ENCODE measurements at places on chromosomes 7 and 10.

DNA sequence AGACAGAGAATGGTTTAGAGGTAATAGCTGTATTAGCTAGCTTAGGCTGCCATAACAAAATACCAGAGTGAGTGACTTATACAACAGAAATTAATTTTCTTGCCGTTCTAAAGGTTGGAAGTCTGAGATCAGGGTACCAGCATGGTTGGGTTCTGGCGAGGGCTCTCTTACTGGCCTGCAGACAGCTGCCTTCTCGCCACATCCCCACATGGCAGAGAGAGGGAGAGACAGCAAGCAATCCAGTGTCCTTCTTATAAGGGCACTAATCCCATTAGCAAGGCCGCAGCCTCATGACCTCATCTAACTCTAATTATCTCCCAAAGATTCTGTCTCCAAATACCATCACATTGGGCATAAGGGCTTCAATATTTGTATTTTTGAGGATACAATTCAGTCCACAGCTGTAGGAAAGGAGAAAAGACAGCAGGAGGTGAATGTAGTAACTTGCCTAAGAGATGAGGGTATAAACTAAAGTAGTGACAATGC is 3.6 kb upstream of the STAM start:
- DNase-seq: no peak

DNA sequence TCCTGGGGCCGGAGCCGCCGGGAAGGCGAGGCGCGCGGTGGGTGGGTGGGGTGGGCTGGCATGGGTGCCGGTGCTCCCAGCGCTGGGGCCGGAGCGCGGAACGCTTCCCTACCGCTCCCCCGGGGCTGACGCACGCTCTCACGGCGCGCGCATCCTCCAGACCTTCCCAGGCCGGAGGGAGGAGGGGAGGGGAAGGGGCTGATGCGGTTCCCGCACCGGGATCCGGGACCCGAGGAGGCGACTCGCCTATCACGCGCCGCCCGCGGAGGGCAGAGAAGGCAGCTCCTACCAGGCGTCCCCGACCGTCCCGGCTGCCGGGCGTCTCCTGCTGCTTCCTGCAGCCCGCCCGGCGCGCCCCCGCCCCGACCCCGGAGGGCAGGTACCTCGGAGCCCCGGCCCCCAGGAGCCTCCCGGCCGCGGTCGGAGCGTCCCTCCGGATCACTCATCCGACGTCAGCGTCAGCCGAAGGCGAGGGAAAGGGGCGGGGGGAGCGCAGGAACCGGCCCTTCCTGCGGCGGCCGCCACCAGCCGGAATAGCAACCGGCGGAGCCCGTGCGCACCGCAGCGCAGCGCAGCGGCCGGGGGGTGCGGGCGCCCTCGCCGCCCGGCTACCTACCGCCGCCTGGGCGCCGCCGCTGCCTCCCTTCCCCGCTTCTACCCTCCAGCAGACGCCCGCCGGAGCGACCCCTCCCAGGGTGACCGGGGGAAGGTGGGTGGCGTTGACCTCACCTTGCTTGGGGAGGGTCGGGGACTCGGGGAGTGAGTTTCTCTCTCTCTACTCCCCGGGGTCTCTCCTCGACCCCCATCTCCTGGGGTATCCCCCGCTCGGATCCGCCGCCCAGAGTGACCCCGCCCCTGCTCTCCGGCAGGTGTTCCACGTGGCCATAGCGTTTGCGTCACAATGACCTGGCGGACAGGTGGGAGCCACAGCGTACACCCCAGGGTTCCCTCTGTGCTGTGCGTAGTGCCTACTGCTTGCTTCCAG is at the start of gene ICA1:
TSS of gene ICA1 (minus strand) at position 457 of the 985 bp plus-strand sequence. CDS start 26,241 bp downstream, outside the sequence.
- DNase-seq: peak; percentile 8

GRCh38 chr7:147833557-147833956 is 757.0 kb upstream of the C7orf33 start:
- no peak for DNase-seq

- DNase-seq: no peak
These were observed 109.2 kb downstream of the ATE1 start for GRCh38 chr10:121818599-121818998.

GRCh38 chr7:22238354-22239311 is 118.3 kb downstream of the RAPGEF5 start:
- DNase-seq: no peak

DNA sequence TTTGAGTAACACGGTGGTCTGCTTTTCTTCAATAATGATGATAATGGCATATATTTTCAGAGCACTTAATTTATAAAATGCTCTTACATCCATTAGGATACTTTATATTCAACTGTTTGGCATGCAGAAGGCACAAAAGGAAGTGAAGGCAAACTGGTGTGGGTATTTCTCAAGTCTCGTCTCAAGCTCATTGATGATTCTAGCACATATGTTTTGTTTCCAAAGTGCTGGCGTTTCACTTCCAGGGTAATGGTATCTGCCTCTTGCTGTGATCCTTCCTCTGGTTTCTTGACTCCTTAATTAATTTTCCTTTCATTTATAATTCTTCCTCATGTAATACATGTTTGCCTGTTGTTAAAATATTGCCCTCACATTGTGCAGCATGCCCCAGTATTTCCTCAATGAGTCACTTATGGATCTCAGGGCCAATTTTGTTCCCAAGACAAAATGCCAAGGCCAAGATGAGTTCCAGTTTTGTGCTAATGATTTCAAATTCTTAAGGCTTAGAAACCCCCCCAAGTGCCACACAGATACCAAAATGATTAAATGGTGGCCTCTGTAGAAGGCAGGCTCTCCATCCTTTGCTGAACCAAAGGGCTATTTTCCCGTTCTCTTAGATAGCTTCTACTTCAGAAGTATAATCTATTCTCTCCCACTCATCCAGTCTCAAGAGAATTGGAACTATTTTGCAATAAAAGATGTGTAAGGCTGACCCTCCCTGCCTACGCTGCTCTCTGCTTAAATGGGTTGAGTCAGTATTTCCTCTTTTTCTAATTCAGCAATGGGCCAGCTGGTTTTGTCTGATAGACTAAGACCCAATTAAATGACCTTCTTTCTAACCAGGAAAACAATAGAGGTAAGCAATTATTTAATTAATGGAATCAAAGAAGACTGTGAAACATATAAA is 171.2 kb downstream of the ZNF365 start:
- DNase-seq: no peak

DNA sequence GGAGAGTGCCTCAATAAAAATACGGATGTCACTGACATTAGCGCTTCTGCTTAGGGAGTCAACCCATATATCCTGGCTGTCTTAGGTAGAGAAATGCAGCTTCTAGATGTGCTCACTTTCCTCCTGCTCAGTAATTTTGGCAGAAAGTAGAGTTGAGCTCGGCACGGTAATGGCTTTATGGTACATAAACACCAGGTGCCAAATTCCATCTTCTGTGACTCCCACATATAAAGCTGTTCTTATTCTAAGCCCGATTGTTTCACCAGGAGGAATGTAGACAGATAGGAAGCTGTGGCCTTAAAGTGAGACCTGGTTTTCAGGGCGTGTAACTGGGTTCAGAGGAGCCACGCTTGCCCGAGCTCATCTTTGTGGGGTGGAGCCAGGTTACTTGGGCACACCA is 143.7 kb downstream of the CREB5 start:
- no peak for DNase-seq

DNA sequence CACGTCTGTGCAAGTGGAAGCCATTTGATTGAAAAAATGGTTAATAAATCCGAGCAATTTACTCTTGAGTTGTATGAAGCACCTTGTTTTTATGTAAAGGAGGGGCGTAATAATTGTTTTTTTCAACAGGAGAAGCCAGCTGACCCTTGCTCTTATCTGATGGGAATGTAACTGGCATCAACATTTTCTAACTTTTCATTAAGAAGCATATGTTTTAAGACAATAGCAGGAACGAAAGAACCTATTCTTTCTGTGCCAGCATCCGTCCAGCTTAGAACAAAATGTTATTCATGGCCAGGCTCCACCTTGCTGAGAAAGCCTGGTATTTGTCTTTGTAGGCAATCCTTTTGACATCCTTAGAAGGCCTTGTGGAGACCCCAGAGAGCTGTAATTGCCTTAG is 22.2 kb upstream of the AFAP1L2 start:
- no peak for DNase-seq

All from hippocampal formation (tissue), 2 donors.